ENCODE measurements at places on chromosomes 5 and 9. TPM values are rescaled to one million over a fixed set of nuclear protein-coding genes. Genes with fewer than 3 reads are reported as not detected.

FBLL1 gene
- 0.42 TPM for total RNA-seq

ADAMTS19 gene
- total RNA-seq: not detected

HRH2 gene
- total RNA-seq: not detected

- H3K27me3 ChIP-seq: no peaks in the 10 kb centered on the region
- H3K4me1 ChIP-seq: no peaks in the 10 kb centered on the region
- H3K4me3 ChIP-seq: no peak overlapping the region
- no peaks in the 10 kb centered on the region for H3K36me3 ChIP-seq
- H3K27ac ChIP-seq: no peak overlapping the region
- DNase-seq: no peak
These were observed 71.3 kb downstream of the FRMD3 start for GRCh38 chr9:83466877-83467276.

GRCh38 chr5:61184708-61185107 is 22.4 kb upstream of the SMIM15 start:
- H3K36me3 ChIP-seq: no peaks in the 10 kb centered on the region
- no peak overlapping the region for H3K4me3 ChIP-seq
- no peak for DNase-seq
- H3K4me1 ChIP-seq: no peaks in the 10 kb centered on the region
- no peak overlapping the region for H3K27ac ChIP-seq
- H3K27me3 ChIP-seq: no peaks in the 10 kb centered on the region

All from MCF 10A (cell line).